Prostate gland (tissue), 2 donors: ENCODE measurements at places on chromosomes 6 and 20. TPM values are rescaled to one million over a fixed set of nuclear protein-coding genes. Genes with fewer than 3 reads are reported as not detected.

- H3K4me1 ChIP-seq = no peaks in the 10 kb centered on the region
- H3K27ac ChIP-seq = no peak overlapping the region
- H3K27me3 ChIP-seq = no peaks in the 10 kb centered on the region
Measured at GRCh38 chr6:163554663-163555062, 140.1 kb downstream of the QKI start.

DNA sequence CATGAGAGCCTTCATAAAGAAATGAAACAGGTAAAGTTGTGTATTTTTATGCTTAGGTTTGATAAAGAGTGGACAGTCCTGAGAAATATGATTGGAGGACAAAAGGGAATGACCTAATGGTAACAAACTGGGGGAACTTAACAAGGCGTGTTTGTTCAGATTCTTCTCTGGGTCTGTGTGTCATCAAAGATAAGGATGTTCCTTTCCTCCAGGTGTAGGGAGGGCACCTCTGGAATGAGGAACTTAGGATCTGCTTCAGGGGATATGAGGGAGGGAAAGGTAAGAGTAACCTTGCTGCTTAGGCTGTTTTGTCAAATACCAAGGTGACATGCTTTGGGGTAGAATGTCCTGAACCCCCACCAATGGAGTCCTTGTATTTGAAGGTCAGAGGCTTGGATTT lies 291.9 kb downstream of the KCNQ5 start:
- H3K36me3 ChIP-seq = no peaks in the 10 kb centered on the region
- no peak overlapping the region for H3K27ac ChIP-seq
- no peaks in the 10 kb centered on the region for H3K4me1 ChIP-seq
- no peaks in the 10 kb centered on the region for H3K27me3 ChIP-seq
- H3K4me3 ChIP-seq = no peak overlapping the region

EPB41L1 gene
- total RNA-seq = 91.1 TPM

- H3K27me3 ChIP-seq = no peaks in the 10 kb centered on the region
- H3K36me3 ChIP-seq = no peaks in the 10 kb centered on the region
- H3K4me3 ChIP-seq = no peak overlapping the region
- H3K27ac ChIP-seq = no peak overlapping the region
- DNase-seq = peak; percentile 10
Measured at GRCh38 chr6:26064619-26065257, 22.5 kb upstream of the HFE start.

ARMH2 gene
- not detected for total RNA-seq

DNA sequence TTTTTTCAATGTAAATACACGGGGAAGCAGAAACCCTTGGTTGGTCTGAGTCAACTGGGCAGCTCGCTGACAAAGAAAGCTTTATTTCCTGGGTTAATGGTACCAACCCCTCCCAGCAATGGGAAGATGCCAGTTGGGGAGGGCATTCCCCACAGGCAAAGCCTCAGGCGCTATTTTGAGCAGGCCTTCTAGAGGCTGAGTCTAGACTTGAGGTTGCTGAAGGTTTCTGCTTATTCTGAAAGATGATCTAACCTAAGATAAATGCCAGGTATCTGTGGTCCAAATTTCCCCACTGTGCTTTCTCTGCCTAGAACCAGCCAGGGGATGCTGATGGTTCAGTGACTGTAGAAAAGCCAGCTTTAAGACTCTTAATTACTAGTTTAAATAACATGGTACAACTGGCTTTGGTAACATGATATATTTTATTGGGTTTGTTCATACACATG lies 172.5 kb upstream of the JARID2 start:
- H3K4me3 ChIP-seq = no peak overlapping the region
- H3K27me3 ChIP-seq = no peaks in the 10 kb centered on the region
- H3K4me1 ChIP-seq = no peaks in the 10 kb centered on the region
- no peaks in the 10 kb centered on the region for H3K36me3 ChIP-seq
- peak; percentile 17 for DNase-seq

DNA sequence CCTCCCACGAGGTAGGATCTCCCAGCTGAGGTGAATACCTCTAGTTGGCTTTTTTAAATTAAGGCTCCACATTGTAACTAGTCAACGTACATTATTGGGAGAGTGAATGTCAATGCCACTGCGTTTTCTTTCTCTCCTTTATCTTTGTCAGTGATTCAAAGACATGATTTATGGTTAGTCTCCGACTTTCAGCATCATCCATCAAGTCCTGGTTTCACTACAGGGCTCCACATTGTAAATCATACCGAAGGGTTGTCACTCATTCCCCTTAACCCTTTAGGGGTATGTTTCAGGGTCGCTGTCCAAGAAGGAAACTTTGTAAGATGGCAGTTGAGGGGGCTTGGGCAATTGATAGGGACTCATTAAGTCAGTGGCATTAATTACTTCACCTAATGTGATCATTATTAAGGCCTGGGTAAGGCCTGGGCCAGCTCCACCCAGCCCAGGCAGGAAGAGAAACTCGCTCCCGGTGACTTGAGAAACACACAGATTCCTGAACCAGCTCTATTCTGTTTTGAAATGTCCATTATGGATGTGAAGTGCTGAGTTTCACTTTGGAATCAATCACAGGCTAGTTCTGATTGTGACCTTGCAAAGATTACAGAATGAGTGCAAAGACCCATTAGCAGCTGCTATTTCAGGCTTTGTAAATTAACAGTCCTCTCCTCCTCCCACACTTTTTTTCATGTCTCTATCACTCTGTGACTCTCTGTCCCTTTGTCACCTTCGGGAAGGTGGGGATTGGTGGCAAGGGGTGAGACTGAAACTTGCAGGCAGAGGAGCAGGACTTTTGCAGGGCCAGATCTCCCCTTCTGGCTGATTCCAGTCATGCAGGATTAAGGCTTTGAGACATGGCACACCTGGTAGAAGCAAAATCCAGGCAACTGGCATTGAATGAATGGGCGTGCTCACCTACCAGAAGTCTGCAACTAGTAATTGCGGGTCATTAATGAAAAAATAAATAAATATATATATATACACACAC lies 222.4 kb downstream of the TSHZ2 start:
- H3K4me3 ChIP-seq = no peak overlapping the region
- H3K4me1 ChIP-seq = no peaks in the 10 kb centered on the region
- no peaks in the 10 kb centered on the region for H3K36me3 ChIP-seq
- no peaks in the 10 kb centered on the region for H3K27me3 ChIP-seq

DNA sequence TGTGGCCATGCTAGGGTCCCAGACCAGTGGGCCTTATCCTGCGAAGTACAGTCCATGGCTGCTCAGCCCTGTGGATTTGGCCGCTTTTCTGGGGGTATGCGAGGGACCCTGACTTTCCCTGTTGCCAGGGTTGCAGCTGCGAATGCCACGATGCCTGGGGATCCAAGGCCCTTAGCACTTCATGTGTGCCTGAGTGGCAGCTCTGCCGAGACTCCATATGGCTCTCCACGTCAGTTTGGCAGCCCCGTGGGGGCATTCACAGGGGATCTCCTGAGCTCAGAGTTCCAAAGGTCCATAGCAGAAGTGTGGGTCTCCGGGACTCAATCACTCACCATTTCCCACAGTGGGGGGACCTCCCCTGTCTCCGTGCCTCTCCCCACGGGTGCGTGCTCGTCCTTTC lies 319.5 kb downstream of the DOK5 start:
- H3K27ac ChIP-seq = no peak overlapping the region
- H3K4me3 ChIP-seq = no peak overlapping the region
- H3K36me3 ChIP-seq = no peaks in the 10 kb centered on the region
- no peaks in the 10 kb centered on the region for H3K4me1 ChIP-seq
